ENCODE measurements at places on chromosomes 6 and 20. TPM values are rescaled to one million over a fixed set of nuclear protein-coding genes. Genes with fewer than 3 reads are reported as not detected.

- DNase-seq: no peak
Measured at GRCh38 chr6:142763205-142763604, 181.8 kb downstream of the HIVEP2 start.

GRCh38 chr6:43476746-43477145 lies 624 bp upstream of the TJAP1 start:
- no peak for DNase-seq

DNA sequence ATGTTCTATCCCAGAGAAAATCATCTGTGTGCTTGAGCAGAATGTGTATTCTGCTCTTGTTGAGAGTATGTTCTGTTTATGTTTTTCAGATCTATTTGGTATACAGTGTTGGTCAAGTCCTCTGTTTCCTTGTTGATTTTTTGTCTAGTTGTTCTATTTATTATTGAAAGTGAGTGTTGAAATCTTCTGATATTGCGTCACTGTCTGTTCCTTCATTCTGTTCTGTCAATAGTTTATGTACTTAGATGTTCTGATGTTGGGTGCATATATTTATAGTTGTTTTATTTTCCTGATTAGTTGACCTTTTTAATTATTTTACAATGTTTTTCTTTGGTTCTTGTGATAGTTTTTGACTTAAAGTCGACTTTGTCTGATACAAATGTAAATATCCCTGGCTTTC lies 458.7 kb upstream of the HSF2 start:
- DNase-seq: no peak

GRCh38 chr6:101832371-101832770 lies 438.9 kb downstream of the GRIK2 start:
- DNase-seq: no peak

- peak; percentile 4 for DNase-seq
Measured at GRCh38 chr6:5135788-5136376, 50.7 kb downstream of the PPP1R3G start.

Gene SNAP91
- not detected for total RNA-seq

Gene SLCO4A1
- 51.9 TPM for total RNA-seq

DNA sequence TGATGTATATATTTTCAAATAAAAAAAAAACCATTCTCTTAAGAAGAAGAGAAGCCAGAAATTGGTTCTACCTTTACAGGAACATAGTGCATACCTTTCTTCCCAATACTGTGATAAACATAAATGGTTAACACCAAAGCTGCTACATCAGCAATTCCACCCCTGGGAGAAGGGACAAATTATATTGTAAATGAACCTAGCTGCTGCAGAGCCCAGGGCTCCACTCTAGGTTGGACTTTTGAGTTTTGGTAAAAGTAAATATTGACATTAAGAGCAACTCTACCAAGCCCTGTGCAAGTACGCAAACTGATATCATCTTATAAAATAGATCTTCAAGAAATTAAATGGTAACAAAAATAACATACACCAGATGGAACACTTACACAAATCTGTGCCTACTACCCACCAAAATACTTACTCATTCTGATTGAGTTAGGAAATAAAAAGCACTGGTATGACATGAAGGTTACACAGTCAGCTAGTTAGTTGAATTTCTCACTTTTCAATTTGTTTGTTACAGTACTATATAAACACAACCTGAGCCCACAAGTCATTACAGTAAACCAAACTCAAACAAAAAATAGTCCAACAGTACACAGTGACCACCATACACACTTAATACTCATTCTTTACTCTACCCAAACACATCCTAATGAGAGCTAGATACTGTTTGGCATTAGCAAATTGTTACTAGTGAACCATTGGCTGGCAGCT lies 223.3 kb upstream of the HEY2 start:
- no peak for DNase-seq

Gene GLO1
- 137 TPM for total RNA-seq

DNA sequence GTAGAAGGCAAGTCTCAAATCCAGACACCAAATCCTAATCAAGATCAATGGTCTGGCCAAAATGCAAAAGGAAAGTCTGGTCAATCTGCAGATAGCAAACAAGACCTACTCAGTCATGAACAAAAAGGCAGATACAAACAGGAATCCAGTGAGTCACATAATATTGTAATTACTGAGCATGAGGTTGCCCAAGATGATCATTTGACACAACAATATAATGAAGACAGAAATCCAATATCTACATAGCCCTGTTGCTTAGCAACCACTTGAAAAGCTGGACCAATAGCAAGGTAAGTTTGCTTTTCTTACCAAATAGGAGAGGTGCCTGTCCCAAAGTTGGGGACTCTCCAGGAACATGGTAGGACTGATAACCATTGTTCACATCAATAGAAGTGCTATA lies 2.0 kb downstream of the SEMG2 start:
- no peak for DNase-seq

DNA sequence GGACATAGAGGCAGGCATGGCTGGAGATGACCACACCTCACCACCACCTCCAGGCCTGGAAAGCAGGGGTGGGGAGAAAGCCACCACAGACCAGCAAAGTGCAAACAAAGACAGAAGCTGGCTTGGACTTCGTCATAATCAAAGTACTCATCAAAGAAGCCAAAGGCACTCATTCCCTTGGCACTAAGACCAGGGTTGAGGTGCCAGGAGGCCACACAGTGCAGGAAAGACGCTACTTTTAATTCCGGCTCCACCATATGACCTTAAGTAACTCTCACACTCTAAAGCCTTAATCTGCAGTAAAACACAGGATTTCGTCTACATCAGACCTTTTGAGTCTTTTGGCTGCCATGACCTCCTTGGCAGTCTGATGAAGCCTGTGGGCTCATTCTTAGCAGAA lies 123.1 kb downstream of the HIVEP2 start:
- no peak for DNase-seq

DNA sequence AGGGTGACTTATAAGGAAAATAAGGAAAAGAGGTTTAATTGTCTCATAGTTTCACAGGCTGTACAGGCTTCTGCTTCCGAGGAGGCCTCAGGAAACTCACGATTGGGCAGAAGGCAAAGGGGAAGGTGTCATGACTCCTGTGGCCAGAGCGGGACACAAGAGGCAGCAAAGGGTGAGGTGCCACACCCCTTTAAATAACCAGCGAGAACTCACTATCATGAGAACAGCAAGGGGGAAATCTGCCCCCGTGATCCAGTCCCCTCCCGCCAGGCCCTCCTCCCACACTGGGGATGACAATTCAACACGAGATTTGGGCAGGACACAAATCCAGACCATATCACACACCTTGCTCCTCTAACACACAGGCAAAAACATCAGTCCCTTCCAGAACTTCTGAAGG lies 254.0 kb downstream of the DLL1 start:
- DNase-seq: no peak

DNA sequence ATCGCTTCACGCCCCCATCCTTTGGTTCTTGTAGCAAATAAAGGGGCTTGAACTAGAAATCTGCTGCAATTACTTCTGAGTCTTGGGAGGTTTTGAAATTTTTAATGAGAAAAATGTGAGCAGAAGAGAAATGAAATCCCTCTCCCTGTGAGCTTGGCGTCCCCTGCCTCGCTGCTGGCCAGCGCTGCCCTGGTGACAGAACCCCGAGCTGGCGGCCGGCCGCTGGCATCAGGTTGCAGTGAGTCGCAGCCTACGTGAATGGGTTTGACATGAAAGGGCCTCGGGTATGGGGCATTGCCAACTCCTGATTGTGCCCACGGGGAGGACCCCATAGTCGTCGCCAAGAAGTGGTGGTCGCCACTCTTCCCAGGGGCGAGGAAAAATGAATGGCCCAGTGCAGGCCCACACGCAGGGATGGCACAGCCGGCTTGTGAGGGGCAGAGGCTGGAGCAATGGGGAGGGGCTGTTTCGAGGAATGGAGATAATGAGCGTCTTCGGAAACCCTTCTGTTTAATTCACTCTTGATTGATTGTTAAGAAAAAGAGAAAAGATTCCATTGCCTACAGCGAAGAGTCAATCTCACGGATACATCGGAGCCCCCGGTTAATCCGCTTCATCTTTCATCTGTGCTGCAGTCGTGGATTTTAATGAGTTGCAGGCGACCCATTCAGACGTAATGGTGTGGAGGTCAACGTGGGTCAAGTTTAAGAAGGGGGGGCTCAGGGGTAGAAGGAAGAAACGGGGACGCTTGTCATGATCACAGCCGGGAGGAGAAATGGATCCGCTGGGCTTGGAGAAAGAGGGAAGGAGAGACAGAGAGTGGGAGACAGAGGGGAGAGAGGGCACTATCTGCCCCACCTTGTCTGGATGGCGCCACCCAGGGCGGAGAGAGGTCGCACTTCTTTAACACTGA lies 380.1 kb downstream of the THBS2 start:
- DNase-seq: no peak

DNA sequence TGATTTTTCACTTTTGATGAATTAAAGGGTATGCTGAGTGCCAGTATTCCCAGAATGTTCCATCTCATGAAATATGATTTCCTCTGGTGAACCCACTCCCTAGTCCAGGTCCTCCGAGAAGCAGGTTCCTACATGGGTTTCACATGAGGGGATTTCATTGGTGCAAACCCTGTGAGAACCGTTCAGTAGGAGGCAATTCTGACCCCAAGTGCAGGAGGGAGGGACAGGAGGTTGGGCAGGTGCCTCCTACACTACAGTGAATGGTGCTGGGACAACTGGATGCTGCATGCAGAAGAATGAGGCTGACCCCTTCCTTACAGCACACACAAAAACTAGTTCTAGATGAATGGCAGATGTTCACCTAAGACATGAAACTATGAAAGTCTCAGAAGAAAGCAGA lies 5.1 kb upstream of the ULBP2 start:
- no peak for DNase-seq

GRCh38 chr20:63024573-63025392 lies 18.0 kb upstream of the BHLHE23 start:
- no peak for DNase-seq

DNA sequence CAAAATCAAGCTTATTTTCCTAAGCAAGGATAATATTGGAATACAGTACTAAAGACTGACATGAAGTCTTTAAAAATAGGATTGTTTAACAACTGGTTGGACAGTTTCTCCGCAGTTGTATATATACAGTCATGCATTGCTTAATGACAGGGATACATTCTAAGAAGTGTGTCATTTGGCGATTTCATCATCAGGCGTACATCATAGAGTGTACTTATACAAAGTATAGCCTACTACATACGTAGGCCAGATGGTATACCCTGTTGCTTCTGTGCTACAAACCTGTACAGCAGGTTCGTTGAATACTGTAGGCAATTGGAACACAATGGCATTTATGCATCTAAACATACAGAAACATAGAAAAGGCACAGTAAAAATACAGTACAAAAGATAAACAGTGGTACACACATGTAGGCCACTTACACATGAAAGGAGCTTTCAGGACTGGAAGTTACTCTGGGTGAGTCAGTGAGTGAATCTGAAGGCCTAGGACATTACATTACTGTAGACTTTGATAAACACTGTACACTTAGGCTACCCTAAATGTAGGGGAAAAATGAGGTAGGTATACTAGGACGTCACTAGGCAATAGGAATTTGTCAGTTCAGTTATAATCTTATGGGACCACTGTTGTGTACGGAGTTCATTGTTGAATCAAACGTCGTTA lies 20.1 kb downstream of the HECA start:
- DNase-seq: no peak

Gene DNAH8
- total RNA-seq: 0.05 TPM

GRCh38 chr6:119110601-119111548 lies 32.4 kb upstream of the FAM184A start:
- DNase-seq: peak; percentile 57
